Stimulated activated CD4-positive, alpha-beta T cell treated with anti-CD3 and anti-CD28 coated beads, Interleukin-15, amount 100 ng/mL, for 48 hours (primary cell): ENCODE measurements at places on chromosomes 6 and 20.

DNA sequence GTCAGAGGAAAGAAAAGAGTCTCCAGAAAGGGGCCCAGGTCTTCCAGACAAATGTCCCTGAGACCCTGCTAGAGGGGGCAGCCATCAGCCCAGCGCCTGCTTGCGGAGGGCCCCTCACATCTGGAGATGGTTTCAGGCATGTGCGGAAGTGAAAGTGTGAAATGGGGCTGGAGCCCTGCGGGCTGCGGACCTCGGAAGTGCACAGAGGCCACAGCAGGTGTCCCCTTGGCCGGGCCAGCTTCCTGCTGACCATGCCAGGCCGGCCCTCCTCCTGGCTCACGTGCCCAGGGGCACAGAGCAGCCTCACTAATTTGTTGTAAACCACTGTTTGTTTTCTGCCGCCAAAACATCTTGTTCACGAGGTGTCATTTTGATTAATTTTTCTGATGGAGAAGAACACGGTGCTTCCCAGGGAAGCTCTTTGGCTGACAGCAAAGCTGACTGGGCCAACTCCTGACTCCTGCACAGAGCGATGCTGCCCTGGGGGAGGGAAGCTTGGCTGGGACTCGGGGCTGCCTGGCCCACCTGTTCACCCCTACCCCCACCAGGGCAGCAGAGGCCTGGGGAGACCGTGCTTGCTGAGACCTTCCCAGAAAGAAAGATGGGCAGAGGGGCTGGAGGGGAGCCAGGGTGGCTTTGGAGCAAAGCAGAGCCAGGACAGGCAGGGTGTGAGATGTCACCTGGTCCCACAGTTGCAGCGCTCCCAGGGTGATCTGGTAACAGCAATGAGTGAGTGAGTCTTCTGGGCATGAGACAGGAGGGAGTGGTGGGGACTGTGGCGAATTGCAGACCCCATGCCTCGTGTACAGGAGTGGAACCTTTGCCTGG, 54.2 kb downstream of the BCAS4 start:
- no peak for DNase-seq

DNA sequence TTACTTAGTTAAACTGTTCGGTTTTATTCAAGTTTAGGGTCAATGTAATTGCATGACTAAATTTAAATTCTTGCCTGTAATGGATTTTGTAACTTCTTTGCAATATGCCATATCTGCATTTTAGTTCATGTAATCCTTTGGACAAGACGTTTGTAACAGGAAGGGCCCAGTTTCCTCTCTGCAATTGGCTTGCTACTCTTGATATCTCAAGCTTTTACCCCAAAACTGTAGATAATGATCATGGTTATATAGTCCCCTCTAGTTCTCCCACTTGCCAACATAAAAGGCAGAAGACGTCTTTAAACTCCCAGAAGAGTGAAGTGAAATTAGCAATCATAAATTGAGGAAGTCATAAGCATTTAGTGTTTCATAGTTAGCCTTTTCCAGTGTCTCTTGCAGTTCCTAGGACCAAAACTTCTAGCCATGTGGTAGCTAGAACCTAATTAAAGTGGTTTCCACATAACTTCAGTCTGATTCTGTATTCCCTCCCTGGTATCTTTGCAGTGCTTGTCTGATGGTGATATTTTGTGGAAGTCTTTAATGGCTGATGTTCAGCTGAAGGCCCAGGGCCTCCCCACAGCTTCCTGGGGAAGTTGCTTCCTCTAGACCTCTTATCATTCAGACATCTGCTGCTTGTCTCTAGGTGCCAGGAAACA, 117.8 kb upstream of the SUPT3H start:
- DNase-seq: no peak

DNA sequence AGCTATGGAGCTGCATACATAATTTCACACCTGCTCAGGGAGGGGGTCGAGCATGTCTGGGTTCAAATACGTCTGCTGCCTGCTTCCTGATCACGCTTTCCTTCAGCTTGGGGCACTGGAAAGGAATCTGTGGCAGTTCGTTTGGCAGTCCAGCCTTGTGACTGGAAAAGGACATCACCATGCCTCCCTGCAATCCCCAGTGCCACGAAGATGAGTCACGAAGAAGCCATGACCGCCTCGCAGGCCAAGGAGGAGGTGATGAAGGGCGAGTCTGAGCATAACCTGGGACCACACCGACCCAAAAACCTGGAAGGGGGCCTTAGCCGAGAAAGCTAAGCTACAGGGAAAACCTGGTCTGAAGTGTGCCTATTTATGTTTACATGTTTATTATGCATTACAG, 13.1 kb downstream of the JAG1 start:
- DNase-seq: no peak

- DNase-seq: no peak
These were observed 497.0 kb downstream of the MAFB start for GRCh38 chr20:40192081-40192480.

- DNase-seq: no peak
These were observed 88.9 kb upstream of the NT5E start for GRCh38 chr6:85360794-85361642.

DNA sequence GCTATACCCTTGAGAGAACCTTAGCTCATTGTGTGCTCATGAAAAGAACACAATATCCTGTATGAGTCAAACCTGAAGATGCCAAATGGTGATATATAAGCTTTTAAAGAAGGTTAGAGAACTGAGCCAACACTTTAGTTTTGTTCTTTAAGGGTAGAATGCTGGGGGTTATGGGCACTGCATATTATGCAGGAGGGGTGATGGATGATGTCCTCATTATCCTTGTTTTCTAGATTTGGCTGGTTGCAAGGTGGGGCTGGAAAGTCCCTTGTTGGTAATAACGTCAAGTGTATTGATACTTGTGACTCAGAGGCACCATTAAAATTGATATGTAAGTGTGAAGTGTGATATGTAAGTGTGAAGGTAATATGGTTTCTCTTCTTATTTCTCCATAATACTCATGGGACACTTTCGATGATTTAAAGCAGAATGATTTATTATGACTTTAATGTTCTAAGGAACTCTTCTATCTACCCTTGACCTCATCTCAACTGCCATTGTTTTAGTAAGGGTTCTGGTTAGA, 113.7 kb upstream of the DTNBP1 start:
- DNase-seq: peak; percentile 37

GRCh38 chr6:161393839-161394364, 120.0 kb upstream of the AGPAT4 start:
- peak; percentile 42 for DNase-seq

- no peak for DNase-seq
These were observed 46.0 kb downstream of the TFEB start for GRCh38 chr6:41689171-41690008.

DNA sequence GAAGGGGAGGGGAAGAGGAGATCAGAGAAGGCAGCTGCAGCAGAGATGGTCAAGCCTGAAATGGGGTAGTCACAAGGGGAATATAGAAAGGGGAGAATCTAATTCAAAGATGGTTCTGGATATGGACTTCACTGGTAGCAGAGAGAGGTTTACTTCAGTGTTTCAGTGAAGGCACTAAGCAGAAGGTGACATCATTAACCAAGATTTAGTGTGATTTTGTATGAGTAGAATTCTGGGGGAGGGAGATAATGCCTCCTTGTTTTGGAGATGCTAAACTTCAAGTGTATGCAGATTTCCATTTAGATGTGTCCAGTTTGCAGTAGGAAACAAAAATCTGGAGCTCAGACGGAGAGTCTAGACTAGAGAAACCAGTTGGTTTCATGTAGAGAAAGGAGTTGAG, 13.1 kb downstream of the SIM1 start:
- DNase-seq: no peak

DNA sequence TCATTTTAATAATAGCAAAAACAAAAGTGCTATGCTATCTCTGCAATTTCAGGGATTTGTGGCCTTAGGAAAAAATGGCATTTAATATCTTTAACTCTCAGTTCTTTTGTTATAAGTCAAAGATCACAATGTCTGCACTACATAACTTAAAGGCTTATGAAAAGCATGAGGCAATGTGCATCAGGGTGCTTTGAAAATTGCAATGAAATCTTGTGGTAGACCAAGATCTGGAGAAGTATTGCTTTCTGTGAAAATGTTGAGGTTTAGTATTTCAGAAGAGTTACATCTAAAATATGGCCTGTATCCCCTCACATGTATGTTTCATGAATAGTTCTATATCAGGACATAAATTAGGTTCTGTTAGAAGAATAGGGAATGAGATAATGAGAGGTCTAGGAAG, 200.6 kb downstream of the MEI4 start:
- no peak for DNase-seq

DNA sequence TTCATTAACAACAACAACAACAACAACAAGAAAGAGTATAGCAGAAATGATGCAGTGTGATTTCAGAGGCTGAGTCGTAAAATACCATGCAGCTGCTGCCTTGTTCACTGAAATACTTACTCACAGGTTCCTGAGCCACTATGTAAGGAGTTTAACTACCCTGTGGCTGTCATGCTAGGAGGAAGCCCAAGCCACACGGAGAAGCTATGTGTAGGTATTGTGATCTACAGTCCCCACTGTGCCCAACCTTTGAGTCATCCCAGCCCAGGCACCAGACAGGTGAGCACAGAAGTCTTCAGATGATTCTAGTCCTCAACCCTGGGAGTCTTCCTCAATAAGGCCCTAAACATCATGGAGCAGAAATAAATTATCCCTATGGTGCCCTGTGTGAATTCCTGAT, 14.6 kb upstream of the RALY start:
- no peak for DNase-seq

GRCh38 chr6:163529605-163530004, 115.1 kb downstream of the QKI start:
- DNase-seq: no peak

DNA sequence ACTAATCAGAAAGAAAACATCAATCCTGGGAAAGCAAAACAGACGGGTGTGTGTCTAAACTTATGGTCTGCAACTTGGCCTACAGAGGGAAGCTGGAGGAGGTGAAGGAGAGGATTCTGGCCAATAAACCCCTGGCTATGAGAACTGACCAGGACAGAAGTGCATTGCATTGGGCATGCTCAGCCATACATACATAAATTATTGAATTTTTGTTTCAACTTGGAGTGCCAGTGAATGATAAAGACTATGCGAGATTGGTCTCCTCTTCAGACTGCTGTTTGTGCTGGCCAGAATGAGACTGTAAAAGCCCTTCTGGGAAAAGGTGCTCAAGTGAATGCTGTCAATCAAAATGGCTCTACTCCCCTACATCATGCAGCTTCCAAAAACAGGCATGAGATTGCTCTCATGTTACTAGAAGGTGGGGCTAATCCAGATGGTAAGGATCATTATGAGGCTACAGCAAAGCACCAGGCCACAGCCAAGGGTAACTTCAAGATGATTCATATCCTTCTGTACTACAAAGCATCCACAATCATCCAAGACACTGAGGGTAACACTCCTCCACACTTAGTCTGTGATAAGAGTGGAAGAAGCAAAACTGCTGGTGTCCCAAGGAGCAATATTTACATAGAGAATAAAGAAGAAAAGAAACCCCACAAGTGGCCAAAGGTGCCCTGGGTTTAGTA, 17.4 kb downstream of the ADNP start:
- no peak for DNase-seq

GRCh38 chr6:44642870-44643522, 255.5 kb downstream of the CDC5L start:
- peak; percentile 55 for DNase-seq

DNA sequence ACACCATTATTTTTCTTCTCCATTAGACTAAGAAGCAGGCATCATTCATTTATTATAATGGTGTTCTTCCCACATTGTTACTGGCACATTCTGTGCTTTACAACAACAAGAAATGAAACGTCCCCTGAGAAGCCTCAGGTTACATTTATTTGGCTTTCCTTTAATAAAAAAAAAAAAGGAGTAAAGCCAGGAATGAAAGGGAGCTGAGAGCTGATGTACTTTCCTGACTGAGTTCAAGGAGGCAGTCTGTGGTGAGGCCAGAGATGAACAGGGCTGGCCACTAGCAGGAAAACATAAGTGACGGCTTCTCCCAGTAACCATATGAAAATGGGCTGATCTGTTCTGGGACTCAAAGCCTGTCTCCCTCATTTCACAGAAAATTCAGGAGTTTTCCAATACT, 742.1 kb downstream of the MAFB start:
- no peak for DNase-seq

DNA sequence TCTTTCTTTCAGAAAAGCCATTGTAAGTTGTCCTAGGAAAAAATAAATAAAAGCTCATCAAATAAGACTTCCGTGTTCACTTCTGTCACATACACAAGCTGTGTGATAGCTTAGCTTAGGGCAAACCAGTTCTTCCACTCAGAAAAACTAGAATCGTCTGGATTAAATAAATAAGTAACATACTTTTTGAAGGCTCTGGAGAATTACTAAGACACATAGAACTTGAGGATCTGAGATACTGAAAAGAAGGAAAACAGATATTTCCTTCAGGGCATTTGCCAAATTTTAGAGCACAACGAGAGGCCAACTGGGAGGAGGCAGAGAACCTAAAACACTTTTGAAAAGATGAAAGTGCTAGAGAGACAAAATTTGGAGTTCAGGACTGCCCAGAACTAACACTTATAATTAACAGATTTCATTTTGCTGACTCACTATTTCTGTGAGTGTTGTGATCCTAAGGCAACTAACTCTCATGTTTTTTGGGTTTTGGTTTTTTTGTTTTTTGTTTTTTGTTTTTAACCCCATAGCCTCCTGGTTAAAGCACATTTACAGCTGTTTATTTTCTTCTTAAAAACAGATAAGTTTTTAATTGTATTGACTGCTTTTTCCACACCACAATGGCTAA, 38.7 kb upstream of the THEMIS start:
- DNase-seq: no peak

DNA sequence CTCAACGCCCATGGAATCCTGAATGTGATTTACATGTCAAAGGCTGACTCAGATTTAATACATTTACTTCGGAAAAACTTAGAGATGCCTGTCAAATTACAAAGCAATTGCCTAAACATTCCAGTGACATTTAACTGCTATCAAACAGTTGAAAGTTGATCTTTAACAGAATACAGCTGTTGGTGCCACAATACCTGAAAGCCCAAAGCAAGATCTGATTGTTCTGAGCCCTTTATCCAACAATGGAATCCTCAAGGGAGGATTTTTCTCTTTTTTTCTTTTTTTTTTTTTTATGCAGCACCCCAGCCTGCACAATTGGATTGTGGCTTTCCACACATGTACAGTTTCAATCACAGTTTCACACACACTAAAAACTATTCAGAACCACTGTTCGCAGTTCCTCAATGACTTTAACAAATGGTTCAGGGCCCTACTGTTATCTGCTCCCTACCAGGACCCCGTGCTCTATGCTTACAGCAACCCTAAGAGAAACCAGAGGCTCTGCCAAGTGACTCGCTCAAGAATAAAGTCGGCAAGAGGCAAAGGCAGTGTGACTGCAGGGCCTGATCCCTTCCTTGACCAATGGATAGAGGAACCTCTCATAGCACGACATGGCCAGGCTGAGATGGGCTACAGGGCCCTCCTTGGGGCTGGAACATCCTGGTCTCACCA, 33.3 kb downstream of the EPB41L2 start:
- DNase-seq: no peak

- DNase-seq: no peak
These were observed 3.7 kb upstream of the SPDEF start for GRCh38 chr6:34559651-34560365.

- DNase-seq: no peak
These were observed 47.0 kb downstream of the TTI1 start for GRCh38 chr20:37986044-37986858.

GRCh38 chr6:31180500-31180899, 10.0 kb upstream of the POU5F1 start:
- no peak for DNase-seq

- DNase-seq: no peak
These were observed 261.5 kb downstream of the BMP2 start for GRCh38 chr20:7029019-7029418.

GRCh38 chr6:158009114-158009891, 27.6 kb downstream of the SYNJ2 start:
- no peak for DNase-seq
